ENCODE measurements at places on chromosomes 7 and 10.

- DNase-seq: no peak
These were observed 673.9 kb downstream of the PHTF2 start for GRCh38 chr7:78472519-78472918.

- DNase-seq: no peak
These were observed 303.1 kb downstream of the KCNMA1 start for GRCh38 chr10:77334501-77334900.

DNA sequence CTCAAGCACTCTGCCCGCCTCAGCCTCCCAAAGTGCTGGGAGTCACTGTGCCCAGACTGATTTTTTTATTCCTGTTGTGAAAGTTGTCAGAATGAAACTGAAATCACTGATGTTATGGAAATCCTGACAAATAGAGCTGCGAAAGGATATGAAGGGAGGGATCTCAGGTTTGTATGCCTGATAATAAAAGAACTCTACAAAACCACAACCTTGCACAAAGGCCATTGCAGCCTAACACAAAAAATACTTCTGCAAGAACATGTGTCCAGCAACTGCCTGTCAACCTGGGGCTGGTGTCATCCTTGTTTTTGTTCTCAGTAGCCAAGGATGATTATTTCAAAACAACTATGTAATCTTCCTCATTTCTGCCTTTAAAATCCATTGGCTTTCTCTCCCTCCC, 126.1 kb downstream of the NEBL start:
- no peak for DNase-seq

DNA sequence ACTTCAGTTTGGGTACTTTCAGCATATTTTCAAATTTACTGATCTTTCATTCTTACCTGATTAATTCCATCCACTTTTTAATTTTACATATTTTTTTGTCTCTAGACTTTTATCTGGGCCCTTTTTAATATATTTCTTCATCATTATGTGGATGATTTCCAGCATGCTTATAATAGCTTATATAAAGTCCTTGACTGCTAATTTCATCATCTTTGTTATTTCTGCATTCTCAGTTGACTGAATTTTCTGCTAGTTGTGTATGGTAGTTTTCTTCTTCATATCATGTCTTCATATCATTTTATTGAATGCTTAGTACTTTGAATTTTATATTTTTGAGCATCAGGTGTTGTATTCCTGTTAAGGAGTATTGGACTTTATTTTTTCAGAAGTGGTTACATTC, 39.6 kb downstream of the STAM start:
- no peak for DNase-seq

- no peak for DNase-seq
These were observed 1.4 kb downstream of the OR6B1 start for GRCh38 chr7:144001543-144001942.

DNA sequence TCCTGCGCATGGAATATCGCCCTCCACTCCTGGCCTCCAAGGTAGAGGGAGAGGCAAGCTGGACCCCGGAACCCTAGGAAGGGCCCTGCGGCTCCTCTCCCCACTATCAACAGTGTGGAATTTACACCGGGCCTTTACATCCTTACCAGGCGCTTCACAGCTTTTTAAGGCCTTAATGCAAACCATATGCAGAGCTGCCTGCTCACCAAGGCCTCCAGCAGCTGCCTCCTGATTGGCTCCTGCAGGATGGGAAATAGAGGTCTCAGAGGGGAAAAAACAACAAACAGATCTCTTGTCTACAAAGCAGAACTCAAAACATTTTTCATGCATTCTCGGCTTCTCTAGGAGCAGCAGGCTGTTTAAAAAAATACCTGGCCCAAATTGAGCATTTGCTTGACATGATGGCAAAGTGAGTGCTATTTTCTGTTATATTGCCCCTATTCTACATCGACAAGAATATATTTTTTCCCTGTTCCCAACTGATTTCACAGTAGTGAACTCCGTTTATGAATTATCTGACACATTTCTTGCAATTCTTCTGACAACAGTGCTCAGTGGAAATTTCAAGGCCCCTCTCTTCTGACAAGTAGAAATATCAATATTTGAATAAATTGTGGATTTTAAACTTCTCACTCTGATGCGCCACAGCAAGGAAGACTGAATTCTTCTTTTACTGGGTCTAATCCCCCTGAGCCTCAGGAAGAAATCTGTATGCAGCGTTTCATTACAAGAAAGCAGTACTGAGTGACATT, 51.7 kb downstream of the EBF3 start:
- no peak for DNase-seq
